RWPE2 (cell line): ENCODE measurements at places on chromosomes 12 and 14.
A peak's percentile ranks its signal among the peaks of the same experiment; 100 is the strongest.

- no peak for DNase-seq
These were observed 10.2 kb downstream of the BDKRB2 start for GRCh38 chr14:96214793-96215192.

GRCh38 chr12:107221913-107222312, 128.6 kb upstream of the CRY1 start:
- no peak for DNase-seq

DNA sequence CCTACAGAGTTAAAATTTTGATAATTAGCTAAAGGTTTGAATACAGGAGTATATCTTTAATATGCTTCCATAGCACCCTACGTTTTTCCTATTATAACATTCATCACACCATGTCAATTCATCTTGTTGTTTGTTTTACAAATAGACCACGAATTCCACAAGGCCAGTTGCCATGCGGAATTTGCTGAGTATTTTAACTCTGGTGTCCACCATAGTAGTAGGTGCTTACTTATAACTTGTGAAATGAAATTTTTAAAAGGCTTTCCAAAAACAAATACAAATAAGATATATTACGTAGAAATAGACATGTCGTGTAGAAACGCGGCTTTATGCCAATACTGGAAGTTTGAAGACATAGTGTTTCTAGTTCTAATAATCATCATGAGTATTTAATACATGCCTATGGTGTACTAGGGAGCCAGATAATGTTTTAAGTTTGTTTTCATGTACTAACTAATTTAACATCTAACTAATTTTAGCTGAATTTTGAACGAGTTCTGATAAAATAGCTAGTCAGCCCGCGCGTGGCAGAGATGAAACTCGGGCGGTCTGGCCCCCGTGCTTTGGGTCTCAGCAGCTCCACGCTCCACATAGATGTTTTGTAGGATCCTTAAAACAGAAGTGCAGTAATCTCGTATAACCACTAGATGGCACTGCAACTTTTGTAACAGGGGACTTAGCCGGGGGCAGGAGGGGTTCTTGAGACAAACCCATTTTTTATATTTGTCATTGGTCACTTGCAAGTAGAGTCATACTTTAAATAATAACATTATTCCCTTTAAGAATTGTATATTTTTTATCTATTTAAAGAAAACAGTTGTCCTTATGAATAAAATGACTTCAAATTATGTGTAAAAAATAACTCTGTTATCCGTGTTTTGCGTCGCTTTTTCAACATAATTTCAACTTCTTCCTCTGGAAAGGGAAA, 10.2 kb downstream of the CD69 start:
- no peak for DNase-seq

DNA sequence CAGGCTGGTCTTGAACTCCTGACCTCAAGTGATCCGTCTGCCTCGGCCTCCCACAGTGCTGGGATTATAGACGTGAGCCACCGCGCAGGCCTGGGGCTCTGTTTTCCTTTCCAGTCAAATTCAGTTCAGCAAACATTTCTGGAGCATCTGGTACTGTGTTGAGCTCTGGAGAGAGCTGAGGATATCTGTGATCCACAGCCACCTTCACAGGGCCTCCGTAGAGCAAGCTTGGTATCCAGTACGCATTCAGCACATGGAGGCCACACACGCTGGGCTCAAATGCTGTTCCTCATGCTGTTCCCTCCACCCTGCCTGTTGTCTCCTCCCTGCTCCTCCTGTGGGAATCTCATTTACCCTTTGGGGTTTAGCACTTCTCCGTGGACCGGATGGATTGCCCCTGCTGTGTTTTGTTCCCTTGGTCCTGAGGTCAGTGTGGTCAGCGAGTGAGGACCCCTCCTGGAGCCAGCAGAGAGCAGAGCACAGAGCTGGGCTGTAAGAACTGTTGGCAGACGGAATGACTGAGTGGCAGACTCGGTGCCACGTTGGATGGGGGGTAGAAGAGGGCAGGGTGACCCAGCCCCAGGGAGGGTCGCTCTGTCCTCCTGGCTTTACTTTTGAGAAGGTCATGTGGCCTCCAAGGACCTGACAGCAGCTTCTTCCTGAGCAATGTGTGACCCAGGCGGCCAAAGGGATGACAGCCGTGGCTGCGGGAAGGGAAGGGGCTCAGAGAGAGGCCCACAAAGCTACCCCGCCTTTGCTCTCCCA, 891 bp downstream of the RPS6KL1 start:
- no peak for DNase-seq

- DNase-seq: no peak
These were observed 710.7 kb downstream of the GALC start for GRCh38 chr14:87282266-87282665.

DNA sequence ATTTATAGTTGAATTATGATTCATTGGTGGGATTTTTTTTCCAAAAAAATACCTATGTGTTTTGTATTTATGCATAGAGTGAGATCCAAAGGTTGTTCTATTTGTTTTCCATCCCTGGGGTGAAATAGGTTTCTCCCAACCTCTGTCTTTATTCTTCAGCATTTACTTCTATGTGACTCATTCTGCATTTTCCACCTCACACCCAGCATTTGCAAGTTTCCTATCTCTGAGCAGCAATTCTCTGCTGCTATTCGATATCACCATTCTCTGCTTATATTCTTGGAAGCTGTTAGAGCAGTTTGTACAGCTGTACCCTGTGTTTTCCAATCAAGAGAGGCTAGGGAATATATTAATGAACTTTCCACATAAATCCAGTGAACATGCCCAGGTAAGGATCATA, 538.9 kb downstream of the SNAPC1 start:
- no peak for DNase-seq

GRCh38 chr12:130680451-130680990, 35.6 kb downstream of the RIMBP2 start:
- no peak for DNase-seq

DNA sequence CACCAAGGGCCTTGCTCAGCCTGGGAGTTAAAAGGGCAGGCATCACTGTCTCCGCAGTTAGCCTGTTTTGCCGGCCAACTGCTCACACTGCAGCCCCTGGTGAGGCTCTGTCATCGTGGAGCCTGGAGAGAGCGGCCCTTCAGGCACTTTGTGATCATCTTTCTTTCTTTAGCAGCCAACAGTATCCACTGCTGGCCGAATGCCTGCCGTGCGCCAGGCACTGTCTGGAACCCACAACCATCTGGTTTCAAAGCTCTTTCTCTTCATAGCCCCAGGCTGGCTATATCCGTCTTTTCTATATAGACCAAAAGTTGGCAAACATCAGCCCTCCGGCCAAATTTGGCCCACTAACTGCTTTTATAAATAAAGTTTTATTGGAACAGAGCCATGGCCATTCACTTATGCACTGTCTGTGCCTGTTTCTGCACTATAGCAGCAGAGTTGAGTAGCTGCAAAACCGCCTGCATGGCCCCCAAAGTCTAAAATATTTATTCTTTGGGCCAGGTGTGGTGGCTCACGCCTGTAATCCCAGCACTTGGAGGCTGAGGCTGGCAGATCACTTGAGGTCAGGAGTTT, 29.5 kb downstream of the SLC8B1 start:
- no peak for DNase-seq

DNA sequence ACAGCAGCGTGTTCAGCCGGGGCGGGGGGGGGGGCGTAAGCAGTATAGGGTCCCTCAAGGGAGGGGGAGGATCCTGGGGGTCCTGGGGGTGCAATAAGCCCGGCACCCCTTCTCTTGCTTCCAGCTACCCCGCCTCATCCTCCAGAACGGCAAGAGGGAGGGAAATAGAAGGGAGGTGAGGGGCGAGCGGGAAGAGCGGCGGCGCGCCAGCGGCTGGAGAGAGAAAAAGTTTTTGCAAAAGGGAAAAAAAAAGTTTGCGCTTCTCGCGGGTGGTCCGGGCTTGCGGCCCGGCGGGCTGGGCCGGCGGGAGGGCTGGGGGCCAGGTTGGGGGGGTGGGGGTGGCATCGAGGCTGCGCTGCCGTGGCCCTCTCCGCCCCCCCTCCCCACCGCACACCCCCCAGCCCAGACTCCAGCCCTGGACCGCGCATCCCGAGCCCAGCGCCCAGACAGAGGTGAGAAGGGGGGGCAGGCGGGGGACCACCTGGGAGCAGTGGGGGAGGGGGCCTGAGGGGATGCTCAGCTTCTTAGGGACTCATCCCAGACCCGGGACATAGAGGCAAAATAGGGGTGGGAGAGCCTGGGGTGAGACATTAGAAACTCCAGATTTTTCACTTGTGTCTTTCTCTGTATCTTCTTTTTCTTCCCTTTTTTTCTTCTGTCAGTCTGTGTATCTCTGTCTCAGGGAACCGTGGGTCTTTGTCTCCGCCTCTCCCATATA, at the start of gene GLI1:
Gene GLI1, plus strand, starts transcription at position 36 of the 718 bp plus-strand sequence. CDS start 3,907 bp downstream, outside the sequence.
- DNase-seq: no peak

GRCh38 chr12:19846574-19846973, 407.3 kb downstream of the AEBP2 start:
- DNase-seq: no peak

DNA sequence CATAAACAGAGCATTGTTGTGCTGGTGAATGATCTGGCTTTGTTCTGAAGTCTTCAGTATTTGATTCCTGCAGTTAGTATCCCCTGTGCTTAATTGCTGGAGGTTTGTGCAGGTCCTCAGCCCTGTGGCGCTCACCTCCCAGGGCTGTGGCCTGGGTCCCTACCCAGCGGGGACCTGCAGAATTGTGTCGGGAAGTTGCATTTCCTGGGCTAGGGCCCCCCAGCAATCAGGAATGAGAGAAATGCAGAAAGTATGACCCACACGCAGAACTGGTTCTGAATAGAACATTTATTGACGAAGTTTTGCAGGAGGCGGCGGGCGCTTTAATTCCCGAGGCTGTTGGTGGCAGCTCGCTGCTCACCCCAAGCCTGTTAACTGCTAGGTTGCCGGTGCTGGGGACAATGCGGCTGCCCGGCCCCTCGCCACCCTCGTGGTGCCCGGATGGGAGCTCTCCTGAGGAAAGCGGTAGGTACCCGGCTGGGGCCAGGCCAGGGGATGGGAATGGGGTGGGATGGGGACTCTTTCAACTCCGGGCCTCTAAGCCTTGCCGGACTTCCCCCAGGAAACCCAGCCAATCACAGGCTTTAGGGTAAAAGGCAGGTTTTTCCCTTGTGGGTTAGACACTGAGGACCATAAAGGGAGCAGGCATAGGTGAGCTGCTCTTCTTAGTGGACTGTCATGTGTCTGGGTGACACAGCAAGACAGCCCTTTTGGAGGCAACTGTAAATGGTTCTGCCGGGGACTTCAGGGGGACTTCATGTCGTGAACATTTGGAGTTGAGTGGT, 11.6 kb downstream of the PLEKHG3 start:
- DNase-seq: peak; percentile 77

DNA sequence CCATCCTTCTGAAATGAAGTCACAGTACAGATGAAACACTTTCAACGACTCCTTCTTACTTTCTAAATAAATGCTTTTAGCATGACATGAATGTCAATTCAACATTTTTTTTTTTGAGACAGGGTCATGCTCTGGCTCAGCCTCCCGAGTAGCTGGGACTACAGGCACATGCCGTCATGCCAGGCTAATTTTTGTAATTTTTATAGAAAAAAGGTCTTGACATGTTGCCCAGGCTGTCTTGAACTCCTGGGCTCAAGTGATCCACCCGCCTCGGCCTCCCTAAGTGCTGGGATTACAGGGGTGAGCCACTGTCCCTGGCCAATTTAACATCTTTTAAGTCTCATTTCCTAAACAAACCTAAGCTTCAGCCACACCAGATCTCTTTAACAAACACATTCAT, 16.4 kb downstream of the GALNT6 start:
- no peak for DNase-seq

DNA sequence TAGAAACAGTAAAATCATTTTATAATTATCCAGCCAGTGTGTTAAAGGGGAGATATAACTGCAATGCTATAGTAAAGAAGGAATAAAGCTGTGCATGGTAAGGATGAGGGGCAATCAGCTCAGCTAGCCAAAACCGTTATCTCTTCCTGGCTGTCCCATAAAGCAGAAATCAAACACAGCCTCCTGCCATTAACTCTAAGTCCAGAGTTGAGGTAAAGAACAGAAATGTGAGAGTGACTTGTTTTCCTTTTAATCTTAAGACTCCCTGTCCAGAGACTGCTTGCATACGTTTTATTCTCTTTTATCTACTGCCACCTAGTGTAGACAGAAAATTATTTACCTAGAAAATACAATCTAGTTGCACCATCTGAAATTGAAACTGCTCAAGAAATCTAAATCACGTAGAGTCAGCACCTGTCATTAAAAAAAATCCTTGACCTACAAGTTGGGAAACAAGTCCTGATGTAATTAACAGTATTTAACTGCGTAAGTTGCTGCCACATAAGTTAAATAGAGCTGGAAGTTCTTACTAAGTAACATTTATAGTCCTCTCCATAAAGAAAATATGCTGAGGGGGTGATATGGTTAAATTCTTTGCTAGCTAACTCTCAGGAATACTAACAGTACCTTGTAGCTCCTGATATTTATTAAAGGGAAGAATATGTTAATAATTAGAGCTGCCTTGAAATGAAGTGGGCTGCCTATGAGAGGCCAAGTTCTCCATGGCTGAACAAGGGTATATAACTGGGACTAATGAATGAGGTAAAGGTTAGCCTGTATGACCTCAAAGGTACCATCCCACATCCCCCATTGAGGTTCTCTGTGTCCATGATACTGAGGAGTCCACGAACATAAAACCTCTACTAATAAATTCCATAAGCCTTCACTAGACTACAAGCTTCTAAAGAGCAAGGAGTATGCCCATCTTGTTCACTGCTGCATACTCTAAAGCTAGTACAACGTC, 62.7 kb downstream of the GALNT4 start:
- DNase-seq: no peak

- no peak for DNase-seq
These were observed 402.9 kb downstream of the TMTC2 start for GRCh38 chr12:83089575-83089974.

- peak; percentile 25 for DNase-seq
These were observed 412 bp downstream of the FGFR1OP2 start for GRCh38 chr12:26938701-26939062.

DNA sequence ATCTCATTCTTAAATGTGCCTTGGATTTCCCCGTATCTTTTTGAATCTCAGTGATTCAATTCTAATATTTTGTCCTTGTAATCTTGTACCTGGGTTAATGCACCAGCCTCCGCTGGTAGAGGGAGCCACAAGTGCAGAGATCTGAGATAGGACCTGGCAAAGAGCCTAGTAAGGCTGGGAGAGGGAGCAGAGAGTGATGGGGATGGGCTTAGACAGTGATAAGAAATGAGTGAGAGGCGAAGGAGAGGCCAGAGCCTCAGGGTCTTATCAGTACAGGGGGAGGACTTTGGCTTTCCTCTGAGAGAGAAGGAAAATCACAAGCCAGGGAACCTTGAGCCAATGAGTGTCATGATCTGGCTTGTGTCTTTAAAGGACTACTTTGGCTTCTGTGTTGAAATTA, 30.5 kb upstream of the LMNTD1 start:
- no peak for DNase-seq

- DNase-seq: no peak
These were observed 16.1 kb upstream of the CRACR2A start for GRCh38 chr12:3768911-3769447.

DNA sequence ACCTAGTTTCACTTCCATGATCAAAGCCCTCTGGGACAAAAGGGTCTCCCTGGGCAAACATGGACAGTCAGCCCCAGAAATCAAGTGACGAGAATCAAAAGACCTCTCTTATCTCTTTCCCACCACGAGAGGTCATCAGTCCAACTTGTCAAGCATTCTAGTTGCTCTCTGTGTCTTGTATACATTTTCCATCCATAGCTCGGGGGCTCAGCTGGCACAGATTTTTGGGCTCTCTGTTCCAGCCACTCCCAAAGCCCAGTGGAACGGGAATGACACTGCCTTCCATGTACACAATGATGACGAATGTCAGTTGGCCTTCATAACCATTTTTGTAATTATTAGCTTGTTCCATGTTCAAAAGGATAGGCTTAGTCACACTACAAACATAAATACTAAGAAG, 29.7 kb downstream of the NOS1 start:
- no peak for DNase-seq

- no peak for DNase-seq
These were observed 95.2 kb downstream of the PRKCH start for GRCh38 chr14:61416591-61416990.
